ENCODE measurements at places on chromosomes 7 and 10.

- peak; percentile 34 for DNase-seq
Measured at GRCh38 chr10:120503689-120504088, 46.7 kb downstream of the PLPP4 start.

- DNase-seq: no peak
Measured at GRCh38 chr10:28722065-28722803, 44.9 kb downstream of the BAMBI start.

- DNase-seq: no peak
Measured at GRCh38 chr7:78164459-78164858, 365.9 kb downstream of the PHTF2 start.

GRCh38 chr10:50937230-50937907, 51.9 kb upstream of the A1CF start:
- DNase-seq: no peak

- no peak for DNase-seq
Measured at GRCh38 chr7:112399501-112399900, 50.8 kb upstream of the IFRD1 start.

GRCh38 chr10:50551894-50552293, 71.9 kb downstream of the SGMS1 start:
- DNase-seq: no peak

- no peak for DNase-seq
Measured at GRCh38 chr10:97534746-97535367, 36.1 kb downstream of the UBTD1 start.

DNA sequence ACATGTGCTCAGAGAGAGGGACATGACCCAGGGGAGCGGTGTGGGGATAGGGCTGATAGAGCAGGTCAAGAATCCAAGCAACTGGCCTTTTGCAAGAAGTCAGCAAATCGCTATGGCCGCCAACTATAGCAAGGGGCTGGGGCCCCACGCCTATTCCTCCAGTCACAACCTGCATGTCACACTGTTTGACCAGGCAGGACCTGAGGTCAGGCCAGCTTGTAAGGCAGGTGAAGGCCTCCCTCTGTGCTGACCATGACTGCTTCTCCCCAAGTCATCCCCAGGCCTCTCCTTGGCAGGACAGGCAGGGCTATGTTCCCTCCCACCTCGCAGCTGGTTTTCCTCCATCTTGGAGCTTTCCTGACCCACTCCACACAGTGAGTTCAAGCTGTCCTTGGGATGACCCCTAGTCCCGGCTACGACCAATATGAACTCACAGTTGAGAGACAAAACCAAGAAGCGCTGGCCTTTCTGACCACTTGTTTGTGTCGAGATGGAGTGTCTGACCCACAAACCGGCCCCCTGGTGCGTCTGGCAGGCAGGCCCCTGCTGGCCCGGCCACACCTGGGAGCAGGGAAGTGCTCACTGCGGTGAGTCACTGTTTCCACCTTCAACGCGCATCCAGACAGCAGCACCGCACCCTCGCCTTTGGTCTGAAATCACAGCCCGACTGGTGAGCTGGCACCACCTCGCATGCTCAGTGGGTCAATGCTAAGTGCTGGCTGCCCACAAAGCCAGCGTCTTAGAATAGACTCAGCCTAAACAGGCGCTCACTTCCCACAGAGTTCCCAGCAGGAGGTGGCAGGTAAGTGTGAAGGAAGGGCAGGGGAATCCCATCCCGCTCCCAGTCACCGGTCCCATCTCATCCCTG, 81.4 kb downstream of the VWA2 start:
- no peak for DNase-seq
